ENCODE measurements at places on chromosomes 16 and 17.
A peak's percentile ranks its signal among the peaks of the same experiment; 100 is the strongest.

GRCh38 chr17:34762078-34762477 lies 182.7 kb downstream of the TMEM132E start:
- DNase-seq = no peak

- no peak for DNase-seq
Observed at GRCh38 chr17:34024806-34025551, 230.1 kb upstream of the CCL2 start.

DNA sequence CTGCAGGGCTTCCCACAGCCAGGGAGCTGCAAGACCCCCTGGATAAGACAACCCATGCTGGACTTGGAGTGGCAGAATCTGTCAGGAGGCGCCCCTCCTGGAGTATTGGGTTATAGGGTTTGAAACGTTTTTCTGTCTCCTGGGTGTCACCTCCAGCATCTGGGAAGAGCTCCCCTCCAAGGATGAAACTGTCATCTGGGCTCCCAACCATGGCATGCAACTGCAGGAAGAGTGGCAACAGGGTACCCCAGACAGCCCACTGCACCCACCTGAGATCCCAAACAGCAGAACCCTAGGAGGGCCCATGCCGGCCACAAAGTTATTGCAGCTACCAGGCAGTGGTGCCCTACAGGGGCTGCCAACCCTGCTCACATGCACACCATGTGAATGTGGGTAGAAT lies 636 bp upstream of the GSG1L start:
- no peak for DNase-seq

DNA sequence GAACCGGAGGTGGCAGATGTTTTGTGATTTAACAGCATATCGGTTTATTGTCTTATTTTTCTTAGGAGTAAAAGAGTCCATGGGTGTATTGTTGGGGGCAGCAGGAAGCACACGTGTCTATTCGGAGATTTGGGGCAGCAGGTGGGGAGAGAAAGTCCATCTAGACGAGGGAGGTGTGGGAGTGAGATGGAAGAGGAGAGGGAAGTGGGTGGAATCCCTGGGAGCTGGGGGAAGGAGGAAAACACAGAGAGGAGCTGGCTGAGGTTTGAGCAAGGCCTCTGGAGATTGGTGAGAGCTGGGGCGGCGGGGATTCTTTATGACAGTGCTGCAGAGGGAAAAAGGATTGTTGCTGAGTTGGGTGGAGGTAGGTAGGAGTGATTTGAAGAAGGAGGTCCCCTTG lies 72.1 kb downstream of the PRKCB start:
- no peak for DNase-seq

DNA sequence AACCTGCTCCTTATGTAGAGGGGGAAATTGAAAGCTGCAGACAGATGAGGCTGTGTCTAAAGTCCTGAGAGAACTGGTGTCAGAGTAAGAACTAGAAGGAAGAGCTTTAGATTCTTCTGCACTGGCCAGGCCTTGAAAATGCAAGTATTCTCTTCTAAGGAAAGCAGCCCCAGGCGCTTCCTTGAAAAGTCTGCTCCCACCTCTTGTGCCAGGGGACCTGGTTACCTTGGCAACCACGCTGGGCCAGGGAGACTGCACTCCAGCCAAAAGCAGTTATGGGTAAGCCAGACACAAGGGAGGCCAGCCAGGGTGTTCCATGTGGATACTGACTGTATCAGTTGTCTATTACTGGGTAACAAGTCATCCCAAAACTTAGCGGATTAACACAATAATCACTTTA lies 228.6 kb upstream of the SDK2 start:
- DNase-seq = no peak

DNA sequence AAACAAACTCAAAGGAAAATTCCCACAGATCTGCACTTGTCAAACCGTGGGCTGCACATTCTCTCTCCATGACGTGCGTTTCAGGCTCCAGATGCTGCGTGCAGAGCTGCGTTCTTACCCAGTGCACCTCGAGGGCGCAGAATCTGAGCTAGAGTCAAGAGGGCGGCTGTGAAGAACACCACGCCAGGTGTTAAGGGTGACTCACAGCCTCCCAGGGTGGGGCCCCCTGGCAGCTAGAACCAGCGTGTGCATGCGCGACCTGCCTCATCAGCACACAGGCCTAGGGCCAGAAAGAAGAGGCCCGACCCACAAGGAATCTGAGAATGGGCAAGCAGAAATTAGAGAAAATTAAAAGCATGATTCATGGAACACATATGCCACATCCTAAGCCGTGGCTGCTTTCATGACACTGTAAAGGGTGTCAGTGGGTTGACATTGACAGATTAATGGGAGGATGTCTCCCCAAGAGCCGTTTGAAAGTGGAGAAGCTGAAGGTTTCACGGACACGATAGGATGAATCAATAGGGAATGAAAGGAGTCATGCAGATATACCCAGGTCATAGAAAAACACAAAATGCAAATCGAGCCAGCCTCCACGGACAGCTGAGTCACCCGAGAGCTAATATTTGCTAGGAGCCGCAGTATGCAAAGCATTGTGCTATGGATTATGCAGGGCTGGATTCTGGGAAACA lies 29.0 kb downstream of the MARCHF10 start:
- peak; percentile 62 for DNase-seq

DNA sequence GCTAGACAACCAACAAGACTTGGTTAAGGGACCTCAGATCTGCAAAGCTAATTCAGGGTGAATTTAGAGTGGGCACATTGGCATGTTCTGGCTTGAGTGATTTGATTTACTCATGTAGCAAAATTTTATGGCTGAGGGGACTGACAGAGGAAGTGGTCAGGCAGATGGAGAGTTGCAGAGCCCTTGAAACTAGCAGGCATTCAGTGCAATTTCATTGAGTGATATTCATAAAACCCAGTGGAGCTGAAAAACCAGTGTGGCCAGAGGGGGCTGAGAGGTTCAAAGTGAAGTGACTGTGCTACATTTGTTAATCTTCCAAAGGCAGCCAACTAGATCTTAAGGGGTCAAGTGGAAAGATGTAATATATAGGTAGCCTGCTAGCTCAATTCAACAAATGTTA lies 2.2 kb upstream of the TMEM94 start:
- DNase-seq = no peak

- no peak for DNase-seq
Observed at GRCh38 chr16:12589676-12590075, 214.0 kb downstream of the CPPED1 start.

DNA sequence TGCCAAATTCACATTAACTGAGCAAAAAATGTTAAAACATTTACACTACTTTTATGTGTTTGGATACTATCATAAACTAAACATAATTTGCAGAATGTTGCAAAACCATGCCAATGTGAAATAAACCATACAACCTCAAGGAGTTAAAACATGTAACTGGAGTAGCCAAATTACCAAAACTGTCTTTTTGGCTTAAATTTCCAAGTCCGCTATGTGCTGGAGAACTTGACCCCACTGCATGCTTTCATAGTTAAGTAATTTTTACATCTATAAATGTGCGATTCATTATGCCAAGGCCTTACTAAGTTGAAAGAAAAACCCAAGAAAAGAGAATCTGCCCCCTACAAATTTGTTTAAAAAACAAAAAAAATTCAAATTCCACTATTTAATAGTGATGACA lies 28.2 kb downstream of the BRD7 start:
- no peak for DNase-seq

GRCh38 chr16:27386674-27387073 lies 15.3 kb upstream of the IL21R start:
- DNase-seq = no peak

- DNase-seq = no peak
Observed at GRCh38 chr17:7509937-7510336, 25.8 kb downstream of the POLR2A start.

- no peak for DNase-seq
Observed at GRCh38 chr16:49049191-49049590, 232.4 kb downstream of the CBLN1 start.

DNA sequence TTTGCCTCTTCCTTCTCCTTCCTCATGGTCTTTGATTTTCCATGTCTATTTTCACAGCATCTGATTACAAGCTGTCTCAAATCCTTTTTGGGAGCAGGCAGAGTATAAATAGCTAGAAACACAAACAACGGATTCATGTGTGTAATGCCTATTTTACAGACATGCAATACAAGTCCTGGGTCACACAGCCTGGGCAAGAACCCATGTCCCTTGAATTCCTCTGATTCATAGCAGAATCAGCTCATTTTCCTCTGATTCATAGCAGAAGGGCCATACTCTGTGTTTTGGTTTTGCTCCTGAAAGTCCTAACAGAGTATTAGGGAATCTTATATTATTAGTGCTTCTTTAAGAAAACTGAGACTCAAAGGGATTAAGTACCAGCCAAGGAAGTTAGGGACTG lies 71.3 kb downstream of the IRX5 start:
- DNase-seq = no peak

DNA sequence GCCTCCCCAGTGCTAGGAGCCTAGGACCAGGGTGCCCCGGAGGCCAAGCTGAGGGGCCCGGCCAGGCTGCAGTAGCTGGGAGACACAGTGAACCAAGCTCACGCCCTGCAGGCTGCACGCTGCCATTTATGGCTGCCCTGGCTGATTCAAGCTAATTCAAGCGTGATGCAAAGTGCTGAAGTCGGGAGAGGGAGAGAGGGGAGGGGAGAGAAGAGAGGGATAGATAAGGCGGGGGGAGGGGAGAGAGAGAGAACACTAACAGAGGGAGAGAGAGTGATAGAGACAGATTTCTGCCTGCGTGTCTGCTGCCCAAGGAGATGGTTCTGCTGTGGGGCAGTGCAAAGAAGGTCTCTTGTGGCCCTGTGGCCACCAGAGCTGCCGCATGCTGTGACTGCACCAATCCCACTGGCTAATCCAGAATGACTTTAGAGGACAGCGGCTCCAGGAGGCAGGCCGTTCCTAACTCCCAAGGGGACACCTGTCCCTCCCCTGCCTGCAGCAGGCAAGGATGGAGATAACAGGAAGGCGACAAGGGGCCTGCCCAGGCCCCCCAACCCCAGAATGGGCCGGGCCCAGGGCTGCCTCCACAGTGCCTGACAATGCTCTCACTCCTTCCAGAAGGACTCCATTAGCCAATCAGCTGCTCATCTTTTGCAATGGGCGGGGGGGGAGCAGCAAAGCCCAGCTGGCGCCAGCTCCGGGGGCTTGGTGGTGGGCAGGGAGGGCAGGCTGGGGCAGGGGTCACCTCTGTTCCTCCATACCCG lies 12.9 kb downstream of the MXRA7 start:
- DNase-seq = no peak

DNA sequence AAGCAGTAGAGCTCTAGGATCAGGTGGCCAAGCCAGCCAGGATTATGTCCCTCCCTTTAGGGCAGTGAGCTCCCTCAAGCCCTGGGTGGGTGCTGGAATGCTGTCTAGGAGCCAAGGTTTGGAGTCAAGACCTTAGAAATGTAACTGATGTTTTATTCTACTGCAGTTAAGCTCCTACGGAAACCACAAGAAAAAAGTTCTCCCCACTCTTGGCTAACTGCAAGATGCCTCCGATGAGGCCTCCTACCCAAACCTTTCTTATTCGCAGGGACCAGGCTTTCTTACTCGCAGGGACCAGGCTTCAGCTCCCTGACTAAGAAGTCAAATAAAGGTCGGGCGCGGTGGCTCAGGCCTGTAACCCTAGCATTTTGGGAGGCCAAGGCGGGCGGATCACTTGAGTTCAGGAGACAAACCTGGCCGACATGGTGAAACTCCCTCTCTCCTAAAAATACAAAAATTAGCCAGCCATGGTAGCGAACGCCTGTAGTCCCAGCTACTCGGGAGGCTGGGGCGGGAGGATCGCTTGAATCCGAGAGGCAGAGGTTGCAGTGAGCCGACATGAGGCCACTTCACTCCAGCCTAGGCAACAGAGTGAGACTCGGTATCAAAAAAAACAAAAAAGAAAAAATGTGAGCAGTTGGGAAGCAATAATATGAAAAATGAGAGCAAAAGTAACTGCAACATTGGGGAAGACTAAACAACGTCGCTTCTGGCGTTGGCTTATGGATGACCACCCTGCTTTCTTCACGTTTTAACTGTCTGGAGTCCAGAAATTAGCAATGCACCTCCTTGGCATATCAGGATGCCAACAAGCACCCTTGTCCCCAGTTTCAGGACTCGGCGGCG lies 31.7 kb upstream of the ARL4D start:
- peak; percentile 22 for DNase-seq

DNA sequence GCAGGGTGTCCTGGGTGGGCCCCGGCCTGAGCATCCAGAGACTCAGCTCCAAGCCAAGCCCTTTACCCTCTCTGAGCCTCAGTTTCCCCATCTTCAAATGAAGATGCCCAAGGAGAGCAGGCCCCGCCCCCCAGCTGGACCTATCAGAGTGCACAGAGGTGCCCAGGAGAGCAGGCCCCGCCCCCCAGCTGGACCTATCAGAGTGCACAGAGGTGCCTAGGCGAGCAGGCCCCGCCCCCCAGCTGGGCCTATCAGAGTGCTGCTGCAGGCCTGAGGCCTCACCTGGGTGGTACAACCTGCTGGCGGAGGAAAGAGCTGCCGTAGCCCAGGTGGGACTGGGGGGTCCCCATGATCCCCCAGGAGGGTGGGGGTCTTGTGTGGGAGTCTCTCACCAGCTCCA lies 3.4 kb upstream of the SSTR5 start:
- DNase-seq = no peak

DNA sequence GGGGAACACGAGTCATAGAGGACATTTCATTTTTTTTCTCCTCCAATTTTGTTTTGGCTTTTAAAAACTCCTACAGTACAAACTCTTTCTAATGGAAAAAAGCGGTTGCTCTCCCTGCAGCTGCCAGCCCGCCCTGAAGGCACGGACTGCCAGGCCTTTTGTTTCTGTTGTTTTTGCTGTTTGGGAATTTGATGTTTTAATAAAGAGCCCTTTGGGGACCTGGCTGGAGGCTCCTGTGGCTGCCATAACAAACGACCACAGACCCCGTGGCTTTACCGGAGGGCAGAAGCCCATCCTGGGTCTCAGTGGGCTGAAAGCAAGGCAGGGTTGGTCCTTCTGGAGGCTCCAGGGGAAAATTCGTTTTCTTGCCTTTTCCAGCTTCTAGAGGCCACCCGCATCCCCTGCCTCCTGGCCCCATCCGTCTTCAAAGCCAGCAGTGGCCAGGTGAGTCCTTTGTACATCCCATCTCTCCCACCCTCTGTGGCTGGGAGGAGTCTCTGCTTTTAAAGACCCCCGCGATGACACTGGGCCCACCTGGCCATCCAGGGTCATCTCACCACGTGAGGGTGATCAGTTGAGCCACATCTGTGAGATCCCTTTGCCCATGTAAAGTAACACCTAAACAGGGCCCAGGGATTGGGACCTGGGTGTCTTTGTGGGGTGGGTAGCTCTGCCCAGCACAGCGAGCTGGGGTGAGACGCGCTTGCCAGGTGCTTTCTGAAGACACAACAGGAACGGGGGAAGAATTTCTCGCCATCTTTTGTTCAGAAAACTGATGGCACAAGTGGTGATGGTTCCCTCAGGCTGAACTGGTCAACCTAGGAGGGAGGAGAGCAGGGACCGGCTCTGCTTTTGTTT lies 113.9 kb downstream of the BANP start:
- DNase-seq = no peak

- no peak for DNase-seq
Observed at GRCh38 chr17:41322903-41323895, 7.7 kb upstream of the KRTAP17-1 start.

- peak; percentile 67 for DNase-seq
Observed at GRCh38 chr17:43994272-43995149, 9.9 kb upstream of the NAGS start.
